Glutamatergic neuron (in vitro differentiated cells): ENCODE measurements at places on chromosomes 5 and 9. TPM values are rescaled to one million over a fixed set of nuclear protein-coding genes. Genes with fewer than 3 reads are reported as not detected.

GRCh38 chr5:73831066-73831465 is 205.1 kb downstream of the ARHGEF28 start:
- DNase-seq, result no peak

ADAMTS16 gene
- 4.8 TPM for total RNA-seq

DNA sequence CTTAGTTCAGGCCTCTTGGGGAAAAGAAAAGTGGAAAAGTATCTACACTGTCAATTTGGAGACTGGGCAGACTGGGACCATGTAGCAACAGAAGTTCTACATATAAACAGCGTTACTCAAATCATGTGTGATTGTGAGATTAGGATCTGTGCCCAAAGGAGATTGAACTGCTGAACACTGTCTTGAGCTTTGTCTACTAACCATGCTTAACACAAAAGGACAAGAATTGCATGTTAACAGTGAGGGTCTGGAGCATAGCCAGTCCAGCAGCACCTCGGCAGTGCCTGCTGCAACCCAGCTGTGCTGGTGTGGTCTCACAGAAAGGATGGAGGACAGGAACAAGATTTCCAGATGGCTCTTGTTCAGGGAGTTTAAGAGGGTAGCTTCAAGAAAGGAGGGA is 5.7 kb downstream of the PAM start:
- no peak for DNase-seq

GRCh38 chr5:109328626-109329025 is 81.1 kb downstream of the PJA2 start:
- DNase-seq, result no peak

ROR2 gene
- 51.1 TPM for total RNA-seq

DNA sequence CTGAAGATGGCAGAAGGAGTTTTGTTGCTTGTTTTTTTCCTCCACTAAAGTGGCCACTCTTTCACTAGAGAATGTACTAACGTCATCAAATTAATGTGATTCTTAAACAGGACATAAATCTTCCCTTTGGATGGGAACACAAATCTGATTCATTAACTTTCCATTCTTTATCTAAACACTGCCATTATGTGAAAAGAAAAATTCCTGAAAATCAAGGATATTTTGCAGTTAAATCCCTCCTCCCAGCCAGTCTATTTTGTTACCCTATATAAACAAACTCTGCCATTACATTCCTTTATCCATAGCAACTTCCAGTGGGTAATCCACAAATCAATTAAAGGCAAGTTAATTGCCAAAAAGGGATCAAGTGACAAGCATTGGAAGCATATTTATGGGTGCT is 546.5 kb downstream of the PDE4D start:
- no peak for DNase-seq

DNA sequence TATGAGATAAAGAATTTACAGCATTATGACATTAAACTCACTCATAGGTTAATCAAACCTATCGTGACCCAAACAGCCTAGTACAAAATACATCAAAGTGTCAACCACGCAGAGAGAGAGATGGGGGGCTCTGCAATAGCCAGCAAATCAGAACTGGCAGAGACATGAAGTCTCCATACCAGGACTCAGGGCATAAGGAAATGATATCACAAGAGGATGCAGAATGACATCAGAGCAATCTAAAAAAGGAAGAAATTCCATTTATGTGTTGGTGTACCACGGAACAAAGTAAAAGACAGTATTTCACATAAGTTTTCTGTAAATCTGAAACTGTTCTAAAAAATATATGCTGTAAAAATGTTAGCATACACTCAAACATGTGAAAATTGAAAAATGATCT is 24.6 kb downstream of the BICD2 start:
- no peak for DNase-seq

GRCh38 chr5:176638437-176638836 is 8.0 kb downstream of the EIF4E1B start:
- DNase-seq, result no peak

DNA sequence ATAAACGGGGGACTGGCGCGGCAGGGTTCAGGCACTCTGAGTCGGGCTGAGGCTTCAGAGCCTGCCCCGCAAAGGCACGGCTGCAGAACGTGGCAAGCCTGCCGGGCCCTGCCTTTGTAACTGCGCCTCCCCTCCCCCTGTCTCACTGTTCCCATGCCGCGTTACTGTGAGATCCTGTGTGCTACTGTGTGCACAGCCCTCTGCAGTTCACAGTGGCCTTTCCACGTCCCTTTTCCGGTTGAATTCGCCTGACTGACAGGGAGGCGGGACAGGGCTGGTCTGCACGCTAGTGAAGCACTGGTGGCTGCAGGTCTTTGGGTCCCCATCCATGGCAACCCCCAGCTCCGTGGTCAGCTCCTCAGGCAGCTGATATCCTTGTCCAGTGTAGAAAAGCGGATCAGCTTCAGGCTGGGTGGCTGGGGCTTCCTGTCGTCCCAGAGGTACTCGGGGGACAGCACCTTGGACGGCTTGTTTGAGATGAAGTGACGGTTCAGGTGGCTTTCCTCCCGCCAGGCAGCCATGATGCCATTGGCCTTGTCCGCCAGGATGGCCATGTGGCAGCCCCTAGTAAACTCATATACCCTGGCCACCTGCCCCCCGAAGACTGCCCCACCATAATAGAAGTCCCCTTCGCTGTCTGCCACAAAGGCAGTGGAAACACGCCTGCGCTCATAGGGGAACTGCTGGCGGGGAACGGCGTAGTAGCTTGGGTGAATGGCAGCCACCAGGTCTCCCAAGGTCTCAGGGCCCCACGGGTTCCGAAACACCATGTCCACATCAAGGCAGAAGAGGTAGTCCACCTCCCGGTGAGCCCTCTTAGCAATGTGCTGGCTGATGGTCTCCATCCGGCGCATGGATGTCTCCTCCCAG is 10.3 kb downstream of the GBGT1 start:
- no peak for DNase-seq

GRCh38 chr9:19624519-19624918 is 164.3 kb downstream of the SLC24A2 start:
- DNase-seq, result no peak

- no peak for DNase-seq
Observed at GRCh38 chr9:82252116-82252515, 263.5 kb downstream of the SPATA31D1 start.

GRCh38 chr5:176412517-176413254 is 3.7 kb downstream of the CLTB start:
- DNase-seq, result no peak
